ENCODE measurements at places on chromosomes 2 and 18. TPM values are rescaled to one million over a fixed set of nuclear protein-coding genes. Genes with fewer than 3 reads are reported as not detected.

DNA sequence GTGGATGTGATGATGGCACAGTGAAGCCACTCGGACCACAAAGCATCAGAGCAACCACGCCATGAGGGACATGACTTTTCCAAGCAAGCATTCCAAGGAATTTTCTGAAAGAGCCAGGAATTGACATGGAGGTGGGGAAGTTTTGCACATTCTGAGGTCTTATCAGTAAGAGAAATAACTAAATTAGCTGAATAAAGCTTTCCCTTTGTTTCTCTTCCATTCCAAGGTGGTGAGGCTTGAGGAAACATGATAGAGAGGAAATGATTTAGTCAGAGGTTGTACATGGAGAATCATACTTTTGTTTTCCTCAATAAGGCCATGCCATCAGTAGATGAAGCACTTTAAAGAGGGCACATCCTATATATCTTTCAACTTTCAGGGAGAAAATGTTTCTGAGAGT is 115.7 kb upstream of the MMADHC start:
- no peak for DNase-seq

DNA sequence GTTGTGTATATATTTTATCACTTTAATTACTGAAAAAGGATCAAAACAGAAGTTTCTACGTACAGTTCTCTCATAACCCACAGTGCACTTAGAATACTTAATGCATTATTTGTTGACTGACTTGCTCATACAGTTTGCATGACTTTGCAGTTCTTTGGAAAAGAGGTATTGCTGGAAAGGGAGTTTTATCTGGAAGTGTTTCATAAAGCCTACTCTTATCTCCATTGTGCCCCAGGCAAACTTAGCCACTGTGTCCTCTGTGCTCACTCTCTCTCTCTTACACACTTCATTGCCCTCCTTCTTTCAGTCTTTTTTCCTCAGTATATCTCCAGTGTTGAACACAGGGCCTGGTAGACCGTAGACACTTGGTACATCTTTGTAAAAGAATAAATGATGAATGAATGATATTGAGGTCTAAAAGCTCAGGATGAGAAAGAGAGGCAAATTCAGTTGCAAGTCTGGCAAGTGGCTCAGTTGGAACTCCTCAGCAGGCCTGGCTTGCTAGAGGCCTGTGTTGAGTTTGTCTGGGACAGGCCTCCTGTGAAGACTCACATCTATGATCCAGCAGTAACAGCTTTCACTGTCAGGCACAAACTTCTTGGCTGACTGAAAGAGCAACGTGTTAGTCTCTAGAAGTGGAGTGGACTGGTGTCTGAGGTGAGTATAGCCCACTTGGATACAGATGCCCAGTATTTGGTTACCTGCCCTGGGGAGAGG is 56.1 kb downstream of the SETBP1 start:
- DNase-seq: no peak

DNA sequence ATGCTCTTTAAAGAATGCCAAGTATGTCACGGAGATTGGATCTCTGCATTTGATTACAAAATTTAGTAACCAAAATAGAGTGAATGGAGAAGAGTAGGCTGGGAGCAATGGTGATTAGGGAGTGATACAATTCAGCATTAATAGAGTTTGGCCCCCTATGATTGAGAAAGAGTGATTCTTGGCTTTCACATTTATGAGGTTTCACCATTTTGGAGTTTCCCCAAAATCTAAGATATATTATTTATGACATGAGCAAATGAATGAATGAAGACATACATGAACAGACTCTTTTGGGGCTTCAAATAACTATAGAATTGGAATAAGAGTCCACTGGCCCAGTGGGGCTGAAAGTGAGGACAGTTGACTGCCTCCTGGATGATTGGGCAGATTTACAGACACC is 255.2 kb downstream of the LPIN1 start:
- DNase-seq: no peak

- DNase-seq: no peak
Measured at GRCh38 chr2:43254331-43254730, 27.9 kb upstream of the ZFP36L2 start.

DNA sequence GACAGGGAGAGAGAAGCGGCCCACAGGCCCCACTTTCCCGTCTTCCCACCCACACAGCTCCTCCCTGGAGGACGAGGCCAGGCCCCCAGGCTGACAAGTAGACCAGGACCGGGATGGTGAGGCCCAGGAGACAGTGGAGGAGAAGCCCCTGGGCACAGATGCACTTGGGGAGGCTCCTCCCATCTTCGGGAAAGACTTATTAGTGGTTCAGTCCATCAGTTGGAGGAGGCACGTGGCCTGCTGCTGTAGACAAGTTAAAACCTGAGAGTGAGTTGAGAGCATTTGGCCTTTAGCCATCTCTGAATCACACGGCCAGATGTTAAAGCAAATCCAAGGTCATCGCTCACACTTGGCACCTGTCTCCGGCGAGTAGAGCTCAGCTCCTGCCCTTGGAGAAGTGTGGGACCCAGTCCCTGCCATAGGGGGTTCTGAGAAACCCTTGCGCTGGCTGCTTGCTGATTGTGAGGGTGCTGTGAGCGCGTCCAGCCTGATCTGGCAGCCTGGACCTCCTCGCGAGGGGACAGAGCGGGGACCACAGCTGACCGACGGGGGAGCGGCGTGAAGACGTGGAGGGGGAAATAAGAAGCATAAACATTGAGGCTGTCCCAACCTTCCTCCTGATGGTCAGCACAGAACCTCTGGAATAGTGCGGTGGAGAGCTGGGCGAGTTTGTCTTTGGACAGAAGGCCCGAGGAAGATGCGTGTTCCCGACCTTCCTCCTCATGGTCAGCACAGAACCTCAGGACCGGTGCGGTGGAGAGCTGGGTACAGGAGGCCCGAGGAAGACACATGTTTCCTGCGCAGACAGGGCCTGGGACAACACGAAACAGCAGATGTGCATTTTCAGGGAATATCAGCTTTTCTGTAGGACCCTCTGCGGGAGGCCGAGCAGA is 24.7 kb upstream of the ALLC start:
- peak; percentile 52 for DNase-seq

- DNase-seq: peak; percentile 14
Measured at GRCh38 chr2:98917031-98917471, 19.0 kb downstream of the CRACDL start.

GRCh38 chr2:120016800-120017199 is 3.9 kb downstream of the EPB41L5 start:
- DNase-seq: no peak

TLX2 gene
- total RNA-seq: not detected

FBXO15 gene
- 0.43 TPM for total RNA-seq

DNA sequence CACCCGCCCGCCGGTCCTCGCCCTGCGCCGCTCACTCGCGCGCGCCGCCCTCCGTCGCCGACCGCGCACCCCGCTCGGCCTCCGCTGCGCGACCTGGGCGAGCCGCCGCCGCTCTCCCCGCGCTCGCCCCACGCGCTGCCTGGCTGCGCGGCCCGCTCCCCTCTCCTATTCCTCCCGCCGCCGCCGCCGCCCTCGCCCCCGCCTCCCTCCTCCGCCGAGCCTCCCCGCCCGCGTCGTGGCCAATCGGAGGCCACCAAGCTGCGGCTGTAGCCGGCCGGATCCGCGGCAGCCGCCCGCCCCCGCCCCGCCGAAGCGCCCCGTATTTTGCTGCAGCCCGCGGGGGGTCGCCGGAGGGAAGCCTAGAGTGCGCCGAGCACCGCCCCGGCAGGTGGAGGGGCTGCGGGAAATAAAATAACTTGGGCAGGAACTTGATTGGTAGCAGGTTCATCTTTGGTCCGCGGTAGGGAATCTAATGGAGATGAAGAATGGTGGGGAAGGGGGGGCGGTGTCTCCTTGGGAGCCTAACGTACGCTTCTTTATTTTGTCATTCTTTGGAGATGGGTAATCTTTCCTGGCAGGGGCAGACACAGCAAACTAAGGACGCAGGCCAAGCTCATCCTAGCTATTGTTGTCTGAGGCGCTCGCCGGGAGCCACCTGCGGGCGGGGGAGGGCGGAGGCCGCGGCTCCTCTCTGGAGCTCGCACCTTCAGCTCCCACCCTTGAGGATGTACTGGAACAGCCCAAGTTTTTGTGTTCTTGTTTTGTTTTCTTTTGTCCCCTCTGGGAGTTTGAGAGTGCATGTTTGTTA is 1.1 kb upstream of the CDH2 start:
- peak; percentile 54 for DNase-seq

FABP1 gene
- total RNA-seq: not detected

DNA sequence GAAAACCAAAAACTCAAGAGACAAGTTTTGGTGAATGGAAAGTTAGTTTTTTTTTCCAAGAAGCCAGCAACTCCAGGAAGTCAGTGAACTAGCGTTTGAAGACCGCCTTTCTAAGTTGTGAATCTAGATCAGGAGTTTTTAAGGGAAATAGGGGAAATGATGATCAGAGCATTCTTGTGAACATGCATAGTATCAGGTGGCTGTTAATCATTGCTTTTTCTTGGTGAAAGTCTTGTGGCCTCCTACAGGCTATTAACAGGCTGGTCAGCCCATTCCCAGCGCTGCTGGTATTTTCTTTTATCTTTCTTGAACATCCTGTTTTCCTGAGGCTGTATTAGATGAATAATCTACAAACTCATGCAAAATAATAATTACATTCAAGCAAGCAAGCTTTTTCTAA is 155.8 kb downstream of the PTPRM start:
- DNase-seq: no peak

GYPC gene
- 161 TPM for total RNA-seq

GRCh38 chr2:31294196-31294595 is 60.2 kb downstream of the EHD3 start:
- DNase-seq: no peak

DPP10 gene
- 0.32 TPM for total RNA-seq

MAP2 gene
- 37.1 TPM for total RNA-seq

GRCh38 chr18:11671156-11671555 is 17.9 kb upstream of the GNAL start:
- no peak for DNase-seq

DNA sequence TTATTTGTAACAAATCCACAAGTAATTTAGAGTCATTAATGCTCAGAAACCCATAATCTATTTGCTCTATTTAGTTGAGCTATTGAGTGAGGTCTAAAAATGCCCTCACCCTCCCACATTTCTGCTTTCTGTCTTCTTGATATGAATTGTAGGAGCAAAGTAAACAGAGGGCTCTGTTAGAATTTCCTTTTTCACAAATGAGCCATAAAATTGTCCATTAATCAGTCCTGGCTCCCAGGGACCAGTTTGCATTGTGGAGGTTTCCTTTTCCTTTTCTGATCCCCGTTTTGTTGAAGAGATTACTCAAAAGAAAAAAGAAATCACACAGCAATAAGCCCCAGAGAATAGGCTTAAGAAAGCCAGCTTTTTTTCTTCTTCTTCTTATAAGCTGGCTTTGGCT is 476.7 kb downstream of the EPHA4 start:
- no peak for DNase-seq

DNA sequence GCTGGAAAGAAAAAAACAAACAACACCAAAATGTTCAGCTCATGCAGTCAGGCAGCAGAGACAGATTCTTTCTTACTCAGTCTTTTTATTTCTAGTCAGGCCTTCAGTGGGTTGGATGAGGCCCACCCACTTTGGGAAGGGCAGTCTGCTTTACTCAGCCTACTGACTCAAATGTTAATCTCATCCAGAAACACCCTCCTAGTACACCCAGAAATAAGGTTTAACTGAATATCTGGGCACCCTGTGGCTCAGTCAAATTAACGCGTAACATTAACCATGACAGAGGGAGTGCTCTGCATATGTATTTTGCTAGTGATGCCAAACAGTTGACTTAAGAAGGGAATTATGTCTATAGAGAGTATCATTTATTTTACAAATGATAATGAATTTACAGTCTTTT is 401.6 kb downstream of the PARD3B start:
- no peak for DNase-seq

GRCh38 chr2:69789772-69790600 is 39.5 kb upstream of the GMCL1 start:
- DNase-seq: peak; percentile 52

UGT1A10 gene
- not detected for total RNA-seq

SPP2 gene
- total RNA-seq: not detected

GRCh38 chr18:71443706-71444480 is 1100.2 kb downstream of the CBLN2 start:
- no peak for DNase-seq

Data from fibroblast of villous mesenchyme (primary cell).